WERI-Rb-1 (cell line): ENCODE measurements at places on chromosomes 2 and 18.

DNA sequence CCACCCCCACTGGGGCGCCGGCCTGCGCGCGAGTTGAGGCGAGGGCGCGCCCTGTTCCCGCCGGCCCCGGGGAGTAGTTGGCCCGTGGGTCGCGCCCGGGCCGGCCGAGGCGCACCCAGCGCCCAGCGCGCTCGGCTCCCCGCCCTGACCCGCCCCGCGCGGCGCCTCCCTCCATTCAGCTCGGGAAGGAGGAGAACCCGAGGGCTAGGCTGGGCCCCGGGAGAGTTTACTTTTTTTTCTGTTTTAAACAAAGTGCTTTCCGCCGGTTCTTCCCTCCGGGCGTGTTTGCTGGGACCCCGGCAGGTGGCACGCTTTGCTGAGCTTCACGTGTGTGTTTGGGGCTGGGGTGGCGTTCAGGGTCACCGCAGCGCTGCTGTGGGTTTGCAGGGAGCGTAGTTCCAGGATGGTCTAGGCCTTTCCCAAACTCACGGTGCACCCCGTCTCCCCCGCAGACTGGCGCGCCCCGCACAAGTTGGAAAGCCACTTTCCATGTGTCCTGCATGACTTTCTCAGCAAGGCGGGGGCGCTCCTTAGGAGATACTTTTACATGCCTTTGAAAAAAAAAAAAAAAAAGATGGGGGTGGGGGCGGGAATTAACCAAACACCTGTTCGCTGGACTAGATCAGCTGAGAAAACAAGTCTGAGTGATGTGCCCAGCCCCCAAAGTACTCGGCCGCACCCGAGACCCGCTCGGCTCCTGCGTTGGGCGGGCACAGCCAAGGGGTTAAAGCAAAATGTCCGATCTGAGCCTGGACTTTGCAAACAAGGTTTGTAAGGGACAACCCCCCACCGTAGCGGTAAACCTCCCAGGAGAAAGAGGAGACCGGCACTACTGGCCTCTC is 825 bp downstream of the ITGA6 start:
- peak; percentile 50 for DNase-seq

DNA sequence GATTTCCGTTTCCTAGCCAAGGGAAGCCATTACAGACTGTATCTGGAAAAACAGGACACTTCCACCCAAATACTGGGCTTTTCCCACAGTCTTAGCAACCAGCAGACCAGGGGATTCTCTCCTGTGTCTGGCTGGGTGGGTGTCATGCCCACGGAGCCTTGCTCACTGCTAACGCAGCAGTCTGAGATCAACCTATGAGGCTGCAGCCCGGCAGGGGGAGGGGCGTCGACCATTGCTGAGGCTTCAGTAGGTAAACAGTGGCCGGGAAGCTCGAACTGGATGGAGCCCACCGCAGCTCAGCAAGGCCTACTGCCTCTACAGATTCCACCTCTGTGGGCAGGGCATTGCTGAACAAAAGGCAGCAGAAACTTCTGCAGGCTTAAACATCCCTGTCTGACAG is 131.1 kb downstream of the KIAA1328 start:
- DNase-seq: no peak

- no peak for DNase-seq
These were observed 289.8 kb upstream of the UBE2E3 start for GRCh38 chr2:180690611-180691010.

- no peak for DNase-seq
These were observed 571.1 kb downstream of the CPS1 start for GRCh38 chr2:211127501-211127900.

- DNase-seq: no peak
These were observed 71.8 kb downstream of the MGAT5 start for GRCh38 chr2:134325696-134326095.

- no peak for DNase-seq
These were observed 148.5 kb downstream of the FHOD3 start for GRCh38 chr18:36446059-36446458.

- DNase-seq: peak; percentile 72
These were observed 17.0 kb upstream of the CD8A start for GRCh38 chr2:86807468-86808275.

DNA sequence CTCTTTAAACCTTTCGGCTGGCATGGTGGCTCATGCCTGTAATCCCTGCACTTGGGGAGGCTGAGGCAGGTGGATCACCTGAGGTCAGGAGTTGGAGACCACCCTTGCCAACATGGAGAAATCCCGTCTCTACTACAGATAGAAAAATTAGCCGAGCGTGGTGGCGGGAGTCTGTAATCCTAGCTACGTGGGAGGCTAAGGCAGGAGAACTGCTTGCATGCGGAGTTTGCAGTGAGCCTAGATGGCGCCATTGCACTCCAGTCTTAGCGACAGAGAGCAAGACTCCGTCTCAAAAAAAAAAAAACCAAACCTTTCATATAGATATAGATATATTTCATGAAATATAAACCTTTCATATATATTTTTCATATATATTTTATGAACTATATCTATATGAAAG is 864.7 kb downstream of the TRIB2 start:
- peak; percentile 77 for DNase-seq

GRCh38 chr2:79960519-79960918 is 344.0 kb downstream of the LRRTM1 start:
- no peak for DNase-seq

GRCh38 chr18:25360301-25360899 is 8.4 kb upstream of the ZNF521 start:
- no peak for DNase-seq

- no peak for DNase-seq
These were observed 34.5 kb upstream of the GRB14 start for GRCh38 chr2:164655750-164656149.

DNA sequence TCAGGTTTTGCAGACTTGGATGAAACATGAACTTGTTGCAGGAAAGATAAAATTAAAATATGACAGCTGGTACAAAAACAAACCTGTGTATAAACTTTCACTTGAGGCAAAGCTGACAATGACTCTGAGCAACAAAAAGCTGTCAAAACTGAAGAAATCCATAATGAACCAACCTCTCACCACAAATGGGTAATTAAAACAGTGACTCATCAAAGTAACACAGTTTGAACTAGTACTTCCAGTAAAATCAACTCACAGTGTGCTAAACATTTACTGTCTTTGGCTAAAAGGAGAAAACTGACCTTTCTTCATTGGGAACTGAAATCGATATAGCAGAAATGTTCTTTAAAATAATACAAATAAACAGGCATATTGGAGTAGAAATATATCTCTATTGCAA is 209.7 kb downstream of the WDPCP start:
- no peak for DNase-seq

- no peak for DNase-seq
These were observed 124.8 kb upstream of the RNF152 start for GRCh38 chr18:62017618-62018017.

- DNase-seq: no peak
These were observed 30.0 kb upstream of the SLC3A1 start for GRCh38 chr2:44245083-44245861.

DNA sequence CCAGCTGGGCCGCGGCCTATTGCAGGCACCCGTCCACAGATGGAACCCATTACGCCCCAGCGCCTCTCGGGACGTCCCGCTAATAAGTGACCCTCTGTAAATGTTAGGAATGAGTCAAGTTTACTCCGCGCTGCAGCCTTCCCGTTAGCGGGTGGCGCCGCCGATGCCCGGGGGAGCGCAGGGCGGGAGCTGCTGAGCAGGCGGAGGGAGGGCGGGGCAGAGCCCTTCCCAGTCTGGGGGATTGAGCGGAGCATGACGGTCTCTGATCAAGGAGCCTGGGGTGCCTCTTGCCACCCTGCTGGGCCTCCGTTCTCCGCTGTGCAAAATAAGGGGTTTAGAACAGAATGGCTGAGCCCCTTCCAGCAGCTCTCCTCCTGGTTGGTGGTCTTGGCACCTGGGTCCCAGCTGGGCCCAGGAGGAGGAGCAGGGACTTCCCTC is 10.5 kb downstream of the CROCC2 start:
- DNase-seq: no peak

GRCh38 chr18:32308493-32309120 is 118.8 kb downstream of the MEP1B start:
- no peak for DNase-seq

DNA sequence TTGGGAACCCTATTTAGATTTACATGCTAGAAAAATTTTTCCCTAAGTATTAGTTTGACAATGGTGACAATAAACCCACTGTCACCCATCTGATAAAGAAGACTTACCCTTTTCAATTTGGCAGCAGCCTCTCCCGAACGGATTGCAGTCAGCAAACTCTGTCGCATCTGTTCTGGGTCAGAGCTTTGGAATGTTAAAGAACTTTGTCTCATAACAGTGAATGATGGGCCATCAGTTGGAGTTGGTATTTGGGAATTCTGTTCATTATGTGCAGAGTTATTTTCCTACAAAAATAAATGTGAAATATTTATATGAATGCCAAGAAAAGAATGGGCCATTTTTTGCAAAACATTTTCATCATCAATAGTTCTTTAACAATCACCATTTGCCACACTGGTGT is 70.8 kb upstream of the GRB14 start:
- no peak for DNase-seq
